ENCODE measurements at places on chromosomes 3 and 15.
A peak's percentile ranks its signal among the peaks of the same experiment; 100 is the strongest.

DNA sequence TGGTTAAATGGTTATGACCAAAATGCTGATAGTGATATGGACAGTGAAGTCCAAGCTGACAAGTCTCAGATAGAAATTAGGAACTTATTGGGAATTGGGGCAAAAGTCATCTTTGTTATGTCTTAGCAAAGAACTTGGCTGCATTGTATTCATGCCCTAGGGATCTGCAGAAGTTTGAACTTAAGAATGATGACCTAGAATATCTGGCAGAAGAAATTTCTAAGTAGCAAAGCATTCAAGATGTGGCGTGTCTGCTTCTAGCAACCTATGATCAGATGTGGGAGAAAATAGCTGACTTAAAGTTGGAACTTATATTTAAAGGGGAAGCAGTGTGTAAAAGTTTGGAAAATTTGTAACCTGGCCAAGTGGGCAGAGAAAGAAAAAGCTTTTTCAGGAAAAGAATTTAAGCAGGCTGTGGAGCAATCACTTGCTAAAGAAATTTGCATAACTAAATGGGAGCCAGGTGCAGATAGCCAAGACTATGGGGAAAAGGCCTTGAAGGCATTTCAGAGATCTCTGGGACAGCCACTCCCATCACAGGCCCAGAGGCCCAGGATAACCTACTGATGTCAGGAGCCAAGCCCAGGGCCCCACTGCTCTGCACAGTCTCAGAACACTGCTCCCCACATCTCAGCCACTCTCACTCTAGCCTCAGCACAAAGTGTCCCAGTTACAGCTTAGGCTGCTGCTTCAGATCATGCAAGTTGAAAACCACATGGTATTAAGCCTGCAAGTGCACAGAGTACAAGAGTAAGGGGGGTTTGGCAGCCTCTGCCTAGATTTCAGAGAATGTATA, 147.8 kb upstream of the TGFBR2 start:
- DNase-seq: no peak

GRCh38 chr3:128269796-128270195, 116.5 kb downstream of the EEFSEC start:
- no peak for DNase-seq

DNA sequence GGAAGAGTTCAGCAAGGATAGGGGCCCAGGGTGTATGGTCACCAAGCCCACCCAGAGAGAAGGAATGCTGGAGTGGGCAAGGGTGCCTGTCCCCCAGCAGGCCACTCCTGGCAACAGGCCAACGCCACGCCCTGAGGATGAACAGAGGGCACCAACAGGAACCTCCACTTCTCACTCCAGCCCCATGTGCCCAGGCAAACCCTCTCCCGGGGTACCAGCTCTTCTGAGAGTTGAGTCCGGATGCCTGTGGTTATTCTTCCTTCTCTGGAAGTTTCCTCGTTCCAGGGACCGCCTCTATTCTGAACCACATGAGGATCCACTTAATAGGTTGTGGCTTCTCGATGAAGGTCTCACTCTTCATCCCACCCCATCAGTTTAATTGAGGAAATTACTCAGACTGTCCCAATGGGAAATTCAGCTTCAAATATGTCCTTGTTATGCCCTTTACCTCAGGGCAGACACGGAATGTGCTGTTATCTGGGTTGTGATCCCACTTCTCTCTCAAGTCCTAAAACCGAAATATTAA, 114.3 kb downstream of the LIPC start:
- no peak for DNase-seq

DNA sequence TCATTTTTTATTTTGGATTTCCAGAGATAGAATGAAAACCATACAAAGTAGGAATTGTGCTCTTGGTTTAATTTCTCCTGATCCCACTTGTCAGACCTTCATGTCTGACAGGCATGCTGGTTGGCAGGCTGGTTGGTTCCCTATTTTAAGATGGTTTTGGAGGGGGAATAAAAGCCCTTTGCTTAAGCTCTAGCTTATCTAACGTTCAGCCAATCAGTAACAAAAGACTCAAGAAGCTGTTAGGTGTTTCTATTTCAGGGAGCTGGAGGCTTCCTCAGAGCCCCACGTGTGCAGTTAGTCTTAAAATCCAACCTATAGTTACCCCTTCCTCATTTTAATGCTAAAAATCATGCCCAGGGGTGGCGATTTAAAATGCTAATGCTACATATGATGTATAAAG, 40.5 kb upstream of the XIRP1 start:
- DNase-seq: no peak

GRCh38 chr15:27017168-27017809, 46.3 kb downstream of the GABRG3 start:
- no peak for DNase-seq

- no peak for DNase-seq
These were observed 24.1 kb downstream of the GYG1 start for GRCh38 chr3:149015393-149015792.

GRCh38 chr15:91568036-91568435, 285.5 kb upstream of the SLCO3A1 start:
- DNase-seq: no peak

GRCh38 chr15:88680241-88681001, 41.6 kb downstream of the ISG20 start:
- DNase-seq: no peak

DNA sequence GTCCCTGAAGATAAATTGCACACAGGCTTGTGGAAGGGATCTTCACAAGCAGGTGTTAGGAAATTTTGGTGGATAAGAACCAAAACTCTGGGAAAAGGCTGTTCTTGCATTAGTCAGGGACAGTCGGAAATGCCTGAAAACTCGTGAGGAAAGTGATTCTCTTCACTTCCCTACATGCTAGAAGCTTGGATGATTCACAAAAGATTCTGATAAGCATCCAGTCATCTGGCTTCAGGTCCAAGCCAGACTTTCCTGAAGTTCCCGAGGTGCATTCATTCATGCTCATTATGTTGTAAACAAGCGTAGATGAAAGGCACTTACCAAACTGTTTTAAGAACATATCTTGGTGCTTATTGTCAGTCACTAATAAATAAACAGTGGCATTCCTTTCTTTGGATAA, 1028.7 kb downstream of the NTRK3 start:
- no peak for DNase-seq

DNA sequence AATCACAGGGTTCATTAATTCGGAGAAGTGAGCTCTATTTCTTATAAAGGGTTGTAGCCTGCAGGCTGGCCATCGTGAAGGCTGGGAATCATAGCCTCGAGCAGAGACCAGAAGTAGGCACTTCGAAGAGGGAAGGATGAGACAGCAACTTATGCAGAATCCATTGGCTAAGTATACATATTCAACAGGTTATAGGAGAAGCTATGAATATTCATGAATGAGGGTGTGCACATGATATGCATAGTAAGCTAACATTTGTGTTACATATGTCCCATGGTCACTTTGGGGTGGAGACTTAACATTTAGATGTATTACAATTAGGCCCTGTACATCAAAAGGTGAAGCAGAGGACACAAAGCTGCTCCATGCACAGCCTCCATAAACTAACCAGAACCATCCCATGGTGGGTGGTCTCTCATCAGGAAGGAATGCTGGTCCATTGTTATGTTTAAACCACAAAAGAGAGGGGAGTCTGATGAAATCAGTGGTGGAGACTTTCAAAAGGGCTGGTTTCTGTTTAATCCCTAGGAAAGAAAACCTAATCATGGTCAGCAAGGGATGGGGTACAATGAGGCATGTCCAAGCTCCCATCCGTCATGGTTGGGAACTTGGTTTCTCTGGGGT, 80.8 kb upstream of the FHIT start:
- no peak for DNase-seq

- DNase-seq: no peak
These were observed 783 bp upstream of the DNAJB11 start for GRCh38 chr3:186569779-186570095.

- no peak for DNase-seq
These were observed 12.7 kb upstream of the ST3GAL6 start for GRCh38 chr3:98750276-98750919.

DNA sequence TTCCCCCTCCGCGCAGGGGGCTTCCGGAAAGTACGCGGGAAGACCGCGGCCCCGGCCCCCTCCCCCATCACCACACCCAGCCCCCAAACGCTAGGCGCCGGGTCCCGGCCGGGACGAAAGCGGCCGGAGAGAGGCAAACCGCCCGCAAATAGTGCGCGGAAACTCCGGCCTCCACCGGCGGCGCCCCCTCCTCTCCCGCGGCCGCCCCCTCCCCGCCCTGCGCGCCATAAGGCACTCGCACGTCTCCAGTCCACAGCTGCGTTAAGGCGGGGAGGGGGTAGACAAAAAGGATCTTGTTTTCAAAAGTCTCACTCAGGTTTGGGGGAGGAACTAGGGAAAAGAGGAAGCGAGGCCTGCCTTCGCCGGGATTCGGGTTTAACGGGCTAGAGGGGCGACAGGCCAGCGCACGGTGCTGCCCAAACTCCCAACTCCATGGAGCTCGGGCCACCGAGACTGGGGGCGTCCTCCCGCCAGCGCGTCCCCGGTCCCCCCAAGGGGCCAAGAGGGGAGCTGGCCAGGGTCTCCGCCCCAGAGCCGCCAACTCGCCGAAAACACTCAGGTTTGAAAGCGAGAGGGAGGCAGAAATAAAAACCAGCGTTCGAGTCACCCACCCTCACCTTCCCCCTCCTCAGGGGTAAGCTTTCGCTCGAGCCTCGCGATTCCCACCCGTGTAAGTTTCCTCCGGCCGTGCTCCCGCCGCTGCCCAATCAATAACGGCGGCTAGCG, 1.8 kb downstream of the ANP32A start:
- DNase-seq: no peak

GRCh38 chr15:42153874-42154211, 2.6 kb downstream of the PLA2G4F start:
- no peak for DNase-seq

DNA sequence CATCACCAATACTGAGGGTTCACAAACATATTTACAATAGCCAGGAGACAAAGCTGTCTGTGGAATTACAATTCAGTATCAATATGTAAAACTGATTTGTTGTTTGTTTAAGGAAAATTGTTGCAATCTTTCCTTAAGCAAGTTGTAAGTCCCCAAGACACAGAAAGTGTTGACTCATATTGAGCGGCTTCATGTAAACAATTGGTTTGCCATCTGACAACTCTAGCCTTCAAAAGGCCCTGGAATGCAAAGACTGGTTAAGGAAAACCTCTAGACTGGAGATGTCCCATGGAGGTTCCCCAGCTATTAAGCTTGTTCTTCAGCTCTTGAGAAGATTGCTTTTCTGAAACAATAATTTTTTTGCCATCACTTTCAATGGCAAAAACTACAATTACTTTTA, 283.7 kb upstream of the PROK2 start:
- no peak for DNase-seq

DNA sequence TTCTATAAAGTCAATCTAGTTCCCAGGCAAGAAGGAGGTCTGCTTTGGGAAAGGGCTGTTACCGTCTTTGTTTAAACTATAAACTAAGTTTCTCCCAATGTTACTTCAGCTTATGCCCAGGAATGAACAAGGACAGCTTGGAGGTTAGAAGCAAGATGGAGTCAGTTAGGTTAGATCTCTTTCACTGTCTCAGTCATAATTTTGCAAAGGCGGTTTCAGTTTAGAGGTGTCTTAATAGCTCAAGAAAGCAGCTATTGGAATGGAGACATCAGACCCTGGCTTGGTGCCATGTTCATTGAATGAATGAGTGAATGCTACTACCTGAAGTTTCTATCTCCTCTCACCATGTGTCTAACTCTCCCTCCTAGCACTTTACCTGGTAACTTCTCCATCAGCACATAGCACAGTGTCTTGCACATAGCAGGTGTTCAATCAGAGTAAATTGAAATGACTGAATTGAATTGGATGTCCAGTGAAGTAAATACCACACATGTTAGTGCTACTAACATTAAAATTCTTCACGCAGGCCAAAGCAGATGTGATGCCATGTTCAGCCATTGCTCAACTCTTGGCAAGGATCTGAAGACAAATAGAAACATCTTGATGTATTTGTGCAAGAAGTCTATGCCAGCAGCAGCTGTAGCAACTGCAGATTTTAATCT, 28.2 kb downstream of the CLEC3B start:
- no peak for DNase-seq

- DNase-seq: no peak
These were observed 201.2 kb downstream of the FMN1 start for GRCh38 chr15:32993285-32993684.

DNA sequence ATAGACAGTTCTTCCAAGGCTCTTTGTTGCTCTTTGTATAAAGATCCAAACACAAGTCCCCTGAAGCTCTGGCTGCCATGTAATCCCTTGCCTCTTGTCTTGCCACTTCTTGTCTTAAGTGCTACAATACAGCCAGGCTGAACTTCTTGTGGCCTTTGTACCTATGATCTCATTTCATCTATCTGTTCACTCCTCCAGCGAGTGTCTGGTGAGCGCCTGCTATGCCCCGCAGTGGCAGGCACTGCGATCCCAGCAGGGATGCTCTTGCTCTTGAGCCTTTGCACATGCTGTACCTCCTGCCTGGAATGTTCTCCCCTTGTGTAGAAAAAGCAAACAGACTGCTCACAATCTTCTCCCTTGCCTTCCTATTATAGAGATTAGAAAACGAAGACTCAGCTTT, 81.9 kb upstream of the ADPGK start:
- no peak for DNase-seq

GRCh38 chr3:126488185-126488584, 12.5 kb upstream of the ZXDC start:
- DNase-seq: no peak

DNA sequence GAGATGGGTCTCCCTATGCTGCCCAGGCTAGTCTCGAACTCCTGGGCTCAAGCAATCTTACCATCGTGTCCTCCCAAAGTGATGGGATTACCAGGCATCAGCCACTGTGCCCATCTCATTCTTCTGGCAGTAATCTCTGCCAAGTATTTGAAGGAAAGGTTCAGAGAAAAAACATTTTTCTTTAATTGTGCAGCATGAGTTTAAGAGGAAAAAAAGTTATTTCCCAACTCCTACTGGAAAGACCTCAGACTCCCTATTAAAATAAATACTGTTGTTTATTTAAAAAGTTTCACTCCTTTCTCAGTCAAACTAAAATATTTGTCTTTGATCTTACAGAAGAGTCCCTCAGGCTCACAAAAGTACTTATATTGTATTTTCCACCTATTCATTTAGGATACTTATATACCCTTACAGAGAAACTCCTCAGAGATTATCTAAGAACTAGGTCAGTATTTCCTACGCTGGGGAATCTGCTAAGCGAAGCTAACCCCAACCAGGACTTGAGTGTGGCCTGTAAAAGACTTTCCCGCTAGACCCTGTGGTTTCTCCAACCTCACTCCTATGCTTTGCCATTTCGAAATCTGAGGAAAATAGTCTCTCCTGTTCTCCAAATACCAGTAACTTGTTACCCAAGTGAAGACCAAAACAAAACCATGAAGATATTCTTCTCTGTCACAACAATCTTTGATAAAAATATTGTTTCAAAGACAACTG, 28.7 kb downstream of the WWTR1 start:
- DNase-seq: no peak

GRCh38 chr3:36164400-36164799, 215.9 kb upstream of the STAC start:
- no peak for DNase-seq

DNA sequence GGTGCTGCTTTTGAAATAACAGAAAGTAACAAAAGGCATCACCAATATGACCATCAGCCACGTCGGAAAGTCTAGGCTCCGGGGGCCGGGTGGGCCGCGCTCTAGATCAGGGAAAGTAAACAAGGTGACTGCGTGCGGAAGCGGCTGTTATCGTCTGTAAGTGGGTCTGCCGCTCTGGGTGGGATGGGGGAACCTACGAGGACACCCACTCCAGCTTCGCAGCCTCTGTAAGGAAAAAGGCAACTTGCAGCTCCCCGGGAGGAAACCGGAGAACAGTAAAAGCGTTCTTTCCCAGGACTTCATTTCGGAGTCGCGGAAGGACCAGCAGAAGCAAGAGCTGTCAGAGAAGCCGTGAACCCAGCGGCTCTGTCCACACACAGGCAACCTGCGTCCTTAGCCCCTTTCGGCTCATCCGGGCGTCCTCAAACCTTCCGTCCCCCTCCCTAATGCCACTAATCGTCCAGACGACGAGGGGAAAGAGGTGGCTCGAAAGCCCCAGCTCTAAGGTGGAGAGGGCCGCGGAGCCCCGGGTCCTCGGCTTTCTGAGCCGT, 461 bp downstream of the XRN1 start:
- peak; percentile 53 for DNase-seq
